ENCODE measurements at places on chromosomes 6 and 20.

- DNase-seq: no peak
Measured at GRCh38 chr6:111173341-111173740, 86.0 kb downstream of the SLC16A10 start.

- peak; percentile 61 for DNase-seq
Measured at GRCh38 chr6:45421709-45422502, 44.2 kb upstream of the SUPT3H start.

DNA sequence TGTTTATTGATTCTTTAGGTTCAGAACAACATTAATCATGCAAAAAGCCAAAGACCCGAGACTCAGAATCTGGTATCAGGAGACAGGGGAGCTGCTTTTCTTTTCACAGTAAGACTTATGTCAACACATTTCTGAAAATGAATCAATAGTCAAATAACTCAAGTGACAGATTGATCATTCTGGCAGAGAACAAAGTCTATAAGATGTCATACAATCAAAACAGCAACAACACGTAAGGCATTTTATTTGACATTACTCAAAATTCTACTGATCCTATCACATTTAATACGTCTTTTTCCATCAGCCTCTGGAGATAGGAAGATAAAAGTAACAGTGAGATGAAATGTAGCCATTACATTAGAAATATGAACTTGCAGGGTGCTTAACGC, 93.4 kb upstream of the EEF1E1 start:
- no peak for DNase-seq

GRCh38 chr20:20711413-20711812, 1.0 kb downstream of the RALGAPA2 start:
- no peak for DNase-seq

- no peak for DNase-seq
Measured at GRCh38 chr6:80021131-80021530, 16.7 kb downstream of the TTK start.

DNA sequence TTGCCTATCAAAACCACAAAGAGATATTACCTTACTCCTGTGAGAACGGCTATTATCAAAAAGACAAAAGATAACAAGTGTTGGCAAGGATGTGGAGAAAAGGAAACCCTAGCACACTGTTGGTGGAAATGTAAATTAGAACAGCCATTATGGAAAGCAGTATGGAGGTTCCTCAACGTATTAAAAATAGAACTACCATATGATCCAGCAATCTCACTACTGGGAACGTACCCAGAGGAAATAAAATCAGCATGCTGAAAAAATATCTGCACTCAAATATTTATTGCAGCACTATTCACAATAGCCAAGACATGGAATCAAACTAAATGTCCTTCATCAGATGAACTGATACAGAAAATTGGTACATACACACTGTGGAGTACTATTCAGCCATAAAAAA, 149.4 kb upstream of the MLN start:
- DNase-seq: no peak

DNA sequence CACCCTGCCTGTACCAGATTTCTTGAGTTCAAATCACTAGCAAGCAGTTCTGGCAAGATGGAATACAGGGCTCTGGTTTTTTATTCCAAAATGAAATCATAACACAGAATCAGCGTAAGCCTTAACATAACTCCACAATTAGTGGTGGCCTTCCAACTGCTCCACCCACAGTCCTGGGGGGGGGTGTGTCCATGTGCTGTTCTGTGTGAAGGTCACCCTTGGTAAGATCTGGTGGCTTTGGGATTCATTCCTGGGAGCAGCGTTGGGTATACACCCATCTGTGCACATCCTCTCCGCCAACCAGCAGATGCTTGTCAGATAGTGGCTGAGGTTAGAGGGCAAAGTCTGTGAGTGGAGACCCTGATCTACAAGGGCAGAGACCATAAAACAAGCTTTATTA, 49.9 kb upstream of the CD83 start:
- no peak for DNase-seq

- DNase-seq: no peak
Measured at GRCh38 chr20:64155258-64156135, 8.8 kb upstream of the MYT1 start.

DNA sequence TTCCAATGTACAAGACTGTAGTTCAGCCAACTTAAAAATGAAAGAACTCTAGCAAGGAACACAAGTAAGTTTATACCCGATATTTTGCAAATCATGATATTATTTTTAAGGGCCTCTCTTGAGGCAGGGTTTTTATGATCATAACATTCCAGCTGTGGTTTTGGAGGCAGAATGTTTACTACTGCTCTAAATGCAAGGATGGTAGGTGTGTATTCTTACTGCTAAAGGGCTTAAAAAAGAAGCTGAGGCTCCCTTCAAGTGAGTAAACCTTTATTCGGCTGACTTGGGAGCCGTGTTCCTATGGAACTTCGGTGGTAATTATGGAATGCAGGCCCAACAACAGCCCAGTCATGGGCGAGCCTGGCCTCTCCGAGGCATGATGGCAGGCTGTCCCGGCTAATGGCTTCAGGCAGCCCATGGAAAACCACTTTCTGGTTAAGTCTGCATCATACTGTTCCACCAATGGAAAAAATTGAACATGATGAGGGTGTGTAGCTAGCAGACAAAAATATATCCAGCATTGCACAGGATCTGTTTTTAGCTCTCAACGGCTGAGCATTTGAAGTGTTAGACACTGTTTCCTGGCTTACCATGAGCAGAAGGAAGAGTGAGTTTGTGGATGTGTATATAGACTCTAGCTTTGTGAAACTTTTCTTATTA, 111.5 kb downstream of the TIAM2 start:
- no peak for DNase-seq

DNA sequence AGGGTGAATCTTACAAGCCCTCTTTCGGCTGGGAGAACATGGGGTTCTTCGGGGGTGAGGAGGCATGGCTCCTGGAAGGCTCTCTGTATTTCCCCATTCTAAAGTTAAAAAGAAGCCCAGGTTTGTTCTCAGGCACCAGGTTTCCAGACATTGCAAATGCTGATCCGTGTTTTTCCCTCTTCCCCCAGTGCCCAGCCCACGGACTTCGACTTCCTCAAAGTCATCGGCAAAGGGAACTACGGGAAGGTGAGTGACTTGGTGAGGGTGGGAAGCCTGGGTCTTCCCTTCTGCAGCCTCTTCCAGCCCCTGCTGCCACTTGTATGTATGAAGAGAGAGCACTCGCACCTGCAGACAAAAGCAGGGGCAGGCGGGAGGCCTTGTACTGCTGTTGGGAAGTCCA, 8.7 kb downstream of the SGK2 start:
- no peak for DNase-seq

GRCh38 chr6:33092385-33092784, 16.6 kb downstream of the HLA-DPB1 start:
- no peak for DNase-seq

GRCh38 chr6:64644024-64644423, 1008.4 kb downstream of the PHF3 start:
- no peak for DNase-seq

- DNase-seq: peak; percentile 54
Measured at GRCh38 chr6:137641474-137642077, 147.4 kb upstream of the OLIG3 start.

GRCh38 chr6:168906391-168906790, 347.3 kb downstream of the THBS2 start:
- DNase-seq: no peak

DNA sequence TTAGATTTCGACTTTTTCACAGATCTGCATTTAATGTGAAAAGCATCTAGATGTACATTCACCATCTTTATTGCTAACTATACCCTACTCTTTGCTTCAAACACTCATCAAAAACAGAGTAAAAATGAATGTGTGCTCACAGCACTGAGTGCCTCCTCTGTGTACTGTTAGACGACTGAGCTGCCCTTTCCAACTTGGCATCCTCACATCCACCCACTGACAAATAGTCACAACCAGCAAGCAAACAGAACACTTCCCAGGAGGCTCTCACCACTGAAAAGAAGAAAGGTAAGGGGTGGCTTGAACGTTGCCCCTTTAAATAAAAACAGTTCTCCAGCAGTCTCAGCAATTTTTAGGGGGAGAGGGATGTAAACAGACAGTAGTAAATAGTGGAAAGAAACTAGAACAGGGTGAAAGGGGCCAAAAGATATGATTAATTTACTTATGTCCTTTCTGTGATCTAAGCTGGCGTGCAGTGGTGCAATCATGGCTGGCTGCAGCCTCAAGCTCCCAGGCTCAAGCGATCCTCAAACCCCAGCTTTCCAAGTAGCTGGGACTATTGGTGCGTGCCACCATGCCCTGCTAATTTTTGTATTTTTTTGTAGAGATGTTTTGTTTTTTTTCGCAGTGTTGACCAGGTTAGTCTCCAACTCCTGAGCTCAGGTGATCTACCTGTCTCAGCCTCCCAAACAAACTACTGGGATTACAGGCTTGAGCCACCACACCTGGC, 48.7 kb downstream of the IPCEF1 start:
- DNase-seq: no peak

DNA sequence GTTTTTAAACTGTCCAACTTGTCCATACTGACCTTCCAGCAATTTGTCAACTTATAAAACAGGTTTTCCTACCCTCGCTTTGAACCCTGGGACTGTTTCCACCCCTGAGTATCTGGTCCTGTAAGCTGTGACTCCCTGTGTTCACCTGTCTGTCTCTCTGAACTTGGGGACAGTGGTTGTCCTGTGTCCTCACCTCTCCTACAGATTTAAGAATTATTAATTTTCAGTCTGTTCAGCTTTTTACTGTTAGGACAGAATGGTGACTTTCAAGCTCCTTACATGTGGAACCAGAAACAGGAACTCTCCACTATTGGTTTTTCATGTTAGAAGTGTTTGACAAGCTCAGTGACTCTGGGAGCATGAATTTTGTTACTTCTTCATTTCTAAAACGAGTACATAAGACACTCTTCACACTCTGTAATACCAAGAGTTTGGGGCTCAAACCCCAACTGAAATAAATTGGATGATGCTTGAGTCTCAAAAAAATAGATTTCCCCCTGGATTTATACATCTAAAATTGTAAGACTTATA, 713.9 kb downstream of the COL12A1 start:
- DNase-seq: peak; percentile 81

GRCh38 chr20:20546402-20546801, 166.0 kb downstream of the RALGAPA2 start:
- no peak for DNase-seq

DNA sequence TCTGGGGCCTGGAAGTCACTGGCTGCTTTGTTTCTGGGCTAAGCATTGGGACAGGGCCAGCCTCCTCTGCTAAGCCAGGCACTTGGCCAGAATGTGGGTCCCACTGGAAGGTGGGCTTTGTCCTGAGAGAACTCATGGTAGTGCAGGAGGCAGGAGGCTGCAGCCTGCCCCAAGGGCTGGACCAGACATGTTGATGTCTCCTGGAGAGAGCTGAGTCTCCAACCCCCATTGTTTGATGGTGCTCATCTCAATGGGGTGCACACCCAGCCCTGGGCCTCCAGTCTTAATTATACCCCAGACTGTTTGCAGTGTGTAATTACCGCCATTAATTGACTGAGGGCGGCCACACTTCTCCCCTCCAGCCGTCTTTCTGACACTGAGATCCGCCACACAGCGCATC, 220.5 kb upstream of the PMEPA1 start:
- no peak for DNase-seq

GRCh38 chr6:14713966-14714631, 531.8 kb upstream of the JARID2 start:
- DNase-seq: no peak

DNA sequence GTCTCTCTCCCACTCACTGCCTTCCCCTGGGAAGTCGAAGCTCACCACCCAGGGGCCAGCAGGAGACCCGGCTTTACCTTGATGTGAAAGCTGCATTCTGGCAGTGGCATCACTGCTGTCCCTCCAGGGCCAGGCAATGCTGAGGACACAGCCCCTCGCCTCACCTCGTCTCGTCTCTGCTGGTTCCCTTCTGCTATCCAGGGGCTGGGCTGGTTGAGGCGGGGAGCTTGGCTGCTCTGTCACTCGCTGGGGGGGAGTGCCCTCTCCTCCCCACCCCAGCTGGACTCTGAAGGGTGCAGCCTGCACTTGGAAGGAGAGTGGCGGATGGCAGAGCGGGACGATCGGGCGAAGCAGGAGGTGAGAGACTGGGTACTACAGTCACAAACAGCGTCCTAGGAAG, 12.7 kb upstream of the DSN1 start:
- no peak for DNase-seq

GRCh38 chr6:22102671-22103070, 194.2 kb downstream of the PRL start:
- peak; percentile 35 for DNase-seq

GRCh38 chr20:32510601-32511357, 74.4 kb downstream of the NOL4L start:
- DNase-seq: no peak

DNA sequence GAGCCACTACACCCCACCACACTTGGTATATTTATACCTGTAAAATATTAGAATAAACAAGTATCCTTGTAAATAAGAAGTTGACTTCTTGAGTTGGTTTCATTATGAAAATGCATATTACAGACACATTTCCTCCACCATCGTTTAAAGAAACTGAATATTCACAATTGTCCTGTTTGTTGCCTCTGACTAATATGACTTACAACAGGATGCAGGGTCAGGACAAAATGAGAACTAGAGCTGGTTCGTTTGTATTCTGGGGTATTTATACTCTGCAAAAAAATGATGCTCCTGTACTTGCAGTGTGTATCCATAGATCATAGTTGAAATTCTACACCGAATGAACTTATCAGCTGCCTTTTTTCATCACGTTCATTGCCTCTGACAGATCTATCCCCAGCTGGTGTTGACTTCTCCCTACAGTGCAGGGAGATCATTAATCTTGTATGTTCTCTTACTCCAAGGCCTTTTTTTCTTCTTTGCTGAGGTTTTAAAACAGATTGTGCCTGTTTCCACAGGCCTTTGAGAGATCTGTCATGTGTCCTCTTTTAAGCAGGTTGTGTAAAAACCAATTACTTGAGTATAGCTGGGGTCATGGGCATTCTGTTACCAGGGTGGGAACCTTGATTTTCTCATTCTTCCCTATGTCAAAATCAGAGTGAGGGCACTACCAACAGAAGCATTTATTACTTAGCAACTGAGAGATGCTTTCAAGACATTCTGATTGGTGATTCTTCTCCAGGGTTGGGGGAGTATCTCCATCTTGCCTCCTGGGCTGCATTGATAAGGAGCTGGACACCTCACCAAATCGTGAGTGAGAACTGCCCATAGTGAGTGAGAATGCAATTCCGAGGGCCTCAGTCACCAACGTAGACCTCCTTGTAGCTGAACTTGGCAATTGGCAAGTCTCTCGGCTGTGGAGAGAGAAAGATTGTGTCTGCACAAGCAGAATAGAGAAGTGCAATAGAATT, 78.8 kb upstream of the CD83 start:
- no peak for DNase-seq

DNA sequence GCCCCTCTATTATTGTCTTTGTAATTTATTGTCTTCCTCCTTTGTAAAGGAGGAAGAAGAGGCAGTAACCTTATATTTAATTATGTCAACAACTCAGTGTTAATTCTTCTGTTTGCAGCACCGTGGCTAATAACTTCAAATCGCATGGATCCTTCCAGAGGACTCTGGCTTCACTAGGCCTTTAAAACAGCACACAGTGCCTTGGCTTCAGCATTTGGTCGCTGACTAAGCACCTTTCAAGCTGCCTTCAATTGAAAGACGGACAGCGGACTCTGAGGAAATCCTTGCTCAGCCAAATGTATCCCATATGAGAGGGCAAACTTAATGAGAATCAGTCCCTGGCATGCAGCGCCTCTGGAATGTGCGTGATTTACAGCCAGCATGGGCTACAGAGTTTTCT, 64.2 kb downstream of the SGK1 start:
- no peak for DNase-seq

GRCh38 chr20:3521852-3522740, 51.3 kb downstream of the ATRN start:
- no peak for DNase-seq

- peak; percentile 73 for DNase-seq
Measured at GRCh38 chr20:59163631-59164530, at the start of gene ZNF831. Gene ZNF831, plus strand, starts transcription at chr20:59163821. Its CDS starts 27,199 bp downstream, at chr20:59191020.

Data from MV-4-11 (cell line).